ENCODE measurements at places on chromosomes 1 and 21.

- DNase-seq = no peak
These were observed 15.1 kb downstream of the NFASC start for GRCh38 chr1:204885790-204886189.

- no peak for DNase-seq
These were observed 26.7 kb downstream of the ATG4C start for GRCh38 chr1:62810420-62811274.

GRCh38 chr1:84497631-84498275 lies 8.4 kb upstream of the SPATA1 start:
- DNase-seq = no peak

DNA sequence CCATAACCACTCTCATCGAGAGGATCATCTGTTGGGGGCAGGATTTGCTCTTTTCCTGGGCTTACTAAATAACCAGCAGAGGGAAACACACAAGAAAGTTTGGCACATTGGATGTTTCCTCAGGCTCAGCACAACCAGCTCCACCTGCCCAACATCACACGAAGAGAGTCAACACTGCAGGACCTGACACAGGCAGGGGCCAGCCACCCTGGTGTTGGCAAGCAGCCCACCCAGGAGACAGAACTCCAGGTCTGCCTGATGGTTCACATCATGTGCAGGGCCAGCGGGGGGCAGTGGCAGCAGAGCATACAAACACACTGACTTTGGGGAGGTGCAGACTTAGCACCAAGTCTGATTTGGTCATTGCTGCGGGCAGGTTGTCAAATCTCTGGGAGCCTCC lies 182.3 kb upstream of the GALNT2 start:
- no peak for DNase-seq

- DNase-seq = no peak
These were observed 49.5 kb downstream of the TGFBR3 start for GRCh38 chr1:91836331-91837040.

- DNase-seq = peak; percentile 17
These were observed 20.6 kb upstream of the TTC34 start for GRCh38 chr1:2821966-2822620.

DNA sequence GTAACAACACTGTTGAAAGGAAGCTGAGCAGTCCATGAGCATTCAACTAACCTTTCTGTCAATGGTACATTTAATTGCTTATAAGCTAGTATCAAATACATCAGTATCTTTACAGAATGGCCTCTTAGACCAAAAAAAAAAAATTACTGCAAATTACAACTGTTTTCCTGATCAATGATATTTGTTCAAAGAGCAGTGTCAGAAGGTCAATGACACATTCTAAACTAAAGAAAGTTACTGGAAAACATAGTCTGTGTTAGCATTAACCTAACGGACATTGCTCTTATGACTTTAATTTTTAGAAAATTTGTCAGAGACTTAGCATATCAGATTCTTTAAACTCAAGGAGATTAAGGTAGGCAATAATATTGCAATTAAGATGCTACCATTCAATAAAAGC lies 162.5 kb downstream of the KCNT2 start:
- DNase-seq = no peak

- DNase-seq = no peak
These were observed 309.4 kb upstream of the PROX1 start for GRCh38 chr1:213678348-213678747.

DNA sequence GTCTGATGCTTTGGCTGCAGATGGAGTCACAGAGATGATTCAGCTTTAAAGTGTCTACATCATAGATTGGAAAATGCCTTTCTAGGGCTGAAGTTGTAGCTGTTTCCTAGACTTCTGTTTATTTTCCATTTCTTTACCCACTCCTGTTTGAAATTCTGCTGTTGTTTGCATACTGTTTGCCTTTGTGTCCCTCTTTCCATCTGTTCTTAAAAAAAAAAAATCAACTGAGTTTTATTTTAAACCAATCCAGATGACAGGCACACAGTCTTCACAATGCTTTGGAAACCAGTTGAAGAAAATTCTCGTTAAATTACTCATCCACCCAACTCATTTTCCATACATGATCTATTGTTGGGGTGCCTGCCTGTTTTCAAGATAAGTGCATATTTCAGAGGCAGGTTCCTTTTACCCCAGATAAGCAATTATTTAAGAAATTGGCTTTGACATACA lies 245.9 kb downstream of the DISC1 start:
- no peak for DNase-seq

- no peak for DNase-seq
These were observed 52.5 kb downstream of the DISC1 start for GRCh38 chr1:231679109-231679508.

GRCh38 chr21:16033193-16033592 lies 303.4 kb downstream of the USP25 start:
- no peak for DNase-seq

DNA sequence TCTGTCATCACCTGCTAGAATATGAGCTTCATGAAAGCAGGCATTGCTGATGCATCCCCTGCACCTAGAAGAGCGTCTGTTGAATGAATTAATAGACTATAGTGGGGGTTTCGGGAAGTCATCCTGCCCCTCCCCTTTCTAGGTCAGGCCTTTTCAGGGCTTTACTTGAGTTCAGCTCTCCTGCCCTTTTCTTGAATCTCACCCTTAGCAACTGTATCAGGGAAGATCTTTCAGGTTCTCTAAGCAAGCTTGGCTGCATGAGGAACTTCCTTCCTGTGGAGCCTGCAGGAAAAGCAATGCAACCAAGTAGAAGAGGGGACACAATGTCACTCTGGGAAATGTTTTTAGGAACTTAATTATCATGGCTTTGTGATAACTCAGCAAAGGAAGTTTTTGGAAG lies 27.2 kb upstream of the KIAA0040 start:
- DNase-seq = no peak

- no peak for DNase-seq
These were observed 41.9 kb downstream of the SLC45A1 start for GRCh38 chr1:8359617-8360481.

All from CD4-positive, alpha-beta T cell treated with Interleukin-6 at 100 ng/mL for 8 hours (primary cell).